ENCODE measurements at places on chromosomes 13 and 19. TPM values are rescaled to one million over a fixed set of nuclear protein-coding genes. Genes with fewer than 3 reads are reported as not detected.

Gene CD33
- 3.0 TPM for total RNA-seq

Gene IZUMO1
- total RNA-seq = 0.60 TPM

Gene KRTDAP
- total RNA-seq = not detected

Gene URAD
- not detected for total RNA-seq

Gene C19orf85
- not detected for total RNA-seq
